ENCODE measurements at places on chromosomes 12 and 14.

DNA sequence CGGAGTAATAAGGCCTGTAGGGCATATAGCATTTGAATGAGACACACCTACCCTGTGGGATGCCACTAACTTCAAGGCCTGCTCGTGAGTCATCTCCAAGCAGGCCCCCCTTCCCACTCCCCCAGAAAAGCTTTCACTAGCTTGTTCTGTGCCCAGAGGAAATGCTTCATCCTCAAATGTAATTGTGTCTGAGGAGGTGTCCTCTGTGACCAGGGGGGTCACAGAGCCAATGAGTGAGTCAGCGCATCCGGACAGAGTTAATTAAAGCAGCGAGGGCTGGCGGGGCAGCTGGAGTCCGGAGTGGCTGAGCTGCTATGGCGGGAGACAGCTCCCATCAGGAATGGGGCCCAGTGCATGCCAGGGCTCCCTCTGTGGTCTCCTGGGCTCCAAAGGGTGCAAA is 27.0 kb upstream of the ESRRB start:
- DNase-seq, result no peak

DNA sequence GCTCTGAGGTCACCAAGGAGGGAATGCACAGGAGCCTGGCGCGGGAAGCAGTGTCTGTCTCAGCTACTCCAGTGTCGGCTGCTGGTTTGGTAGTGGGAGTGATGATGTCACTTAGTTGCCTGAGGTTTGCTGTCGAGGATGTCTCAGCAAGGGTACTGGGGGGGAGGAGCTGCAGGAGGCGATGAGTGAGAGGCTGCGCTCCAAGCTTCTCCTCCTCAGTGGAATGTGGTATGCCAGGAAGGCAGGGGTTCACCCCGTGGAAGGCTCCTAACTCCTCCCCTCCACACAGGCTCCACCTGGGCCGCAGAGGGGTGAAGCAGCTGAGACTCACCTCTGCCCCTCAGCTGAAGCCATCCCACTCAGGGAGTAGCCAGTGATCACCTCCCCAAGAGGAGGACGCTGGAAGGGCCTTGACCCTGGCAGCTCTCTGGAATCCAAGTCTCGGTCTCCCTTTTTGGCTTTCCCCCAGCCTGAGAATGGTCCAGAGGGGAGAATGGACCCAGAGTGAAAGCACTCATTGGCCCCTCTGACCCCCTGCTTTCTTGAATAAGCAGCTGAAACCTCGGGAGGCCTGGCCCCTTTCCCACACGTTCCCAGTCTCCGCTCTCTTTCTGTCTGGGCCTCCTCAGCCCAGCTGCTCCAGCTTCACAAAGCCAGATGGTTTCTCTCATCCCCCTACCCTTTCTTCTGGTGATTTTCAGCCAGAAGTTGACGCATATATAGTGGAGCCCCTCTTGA is 178.9 kb upstream of the FKBP4 start:
- no peak for DNase-seq

- no peak for DNase-seq
Measured at GRCh38 chr14:71695611-71696350, 236.4 kb upstream of the RGS6 start.

DNA sequence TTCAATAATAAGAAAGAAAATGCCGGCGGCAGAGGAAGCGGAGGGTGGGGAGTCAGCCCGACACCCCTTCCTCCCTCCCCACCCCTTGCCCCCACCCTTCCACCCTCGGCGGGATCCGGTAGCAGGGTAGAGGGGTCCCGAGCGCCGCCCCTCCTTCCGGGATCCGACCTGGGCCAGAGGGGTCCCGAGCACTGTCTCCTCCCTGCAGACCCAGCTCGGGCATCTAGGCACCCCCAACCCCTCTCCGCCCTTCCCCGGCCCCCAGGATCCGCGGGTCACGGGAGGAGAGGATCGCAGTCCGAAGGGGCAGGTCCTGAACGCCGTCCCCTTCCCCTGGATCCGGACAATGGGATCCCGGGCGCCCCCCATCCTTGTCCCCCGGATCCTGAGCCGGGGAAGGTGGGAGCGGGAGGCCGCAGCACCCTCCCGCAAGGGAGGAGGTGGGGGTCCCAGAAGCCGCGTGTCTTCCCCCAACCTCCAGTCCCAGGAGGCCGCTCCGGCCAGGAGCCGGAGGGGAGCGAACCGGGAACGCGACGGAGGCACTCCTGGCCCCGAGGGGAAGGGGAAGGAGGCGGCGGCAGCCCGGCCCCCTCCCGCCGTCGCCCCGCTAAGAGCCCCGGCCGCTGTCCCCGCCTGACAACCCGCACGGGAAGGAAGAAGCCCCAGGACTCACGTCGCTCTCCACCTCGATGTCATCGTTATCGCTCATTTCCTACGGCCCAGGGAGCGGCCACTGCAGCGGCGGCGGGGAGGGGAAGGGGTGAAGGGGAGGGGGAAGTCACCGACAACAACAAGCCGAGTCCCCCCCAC is 481 bp downstream of the MAX start:
- peak; percentile 40 for DNase-seq

DNA sequence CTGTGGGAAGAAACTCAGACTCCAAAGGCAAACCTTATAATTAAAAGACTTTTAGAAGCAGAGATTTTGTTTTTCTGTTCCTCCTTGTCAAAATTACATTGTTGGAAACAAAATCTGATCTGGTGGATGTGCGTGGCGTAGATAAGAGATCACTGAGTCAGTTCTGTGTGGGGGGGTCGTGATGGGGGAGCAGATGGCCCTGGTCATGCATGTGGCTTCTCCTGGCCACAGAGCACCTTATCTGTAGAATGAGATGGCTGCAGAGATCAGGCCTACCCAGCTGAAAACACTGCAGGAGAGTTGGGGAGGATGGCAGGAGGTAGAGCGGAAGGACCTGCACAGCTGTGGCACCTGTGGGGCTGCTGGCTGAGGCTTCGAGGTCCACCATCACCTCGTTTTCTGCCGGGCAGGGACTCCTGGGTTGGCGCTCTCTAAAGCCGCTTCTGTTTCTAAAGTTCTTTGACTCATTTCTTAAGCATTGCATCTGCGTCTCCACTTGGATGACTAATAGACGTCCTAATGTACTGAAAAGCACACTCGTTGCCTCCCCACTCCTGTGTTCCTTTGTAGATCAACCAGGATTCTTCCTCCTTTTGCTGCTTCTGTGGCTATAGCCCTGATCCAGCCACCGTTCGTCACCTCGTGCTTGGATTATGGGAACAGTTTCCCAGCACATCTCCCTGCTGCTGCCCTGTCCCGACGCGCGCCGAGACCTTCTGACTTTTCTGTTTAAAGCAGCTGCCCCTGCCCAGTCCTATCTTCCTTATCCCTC is 93.4 kb downstream of the TSPAN9 start:
- DNase-seq, result no peak

GRCh38 chr12:127035011-127035879 is 1231.7 kb upstream of the TMEM132C start:
- no peak for DNase-seq

GRCh38 chr12:47004634-47005033 is 74.8 kb upstream of the PCED1B start:
- DNase-seq, result no peak

DNA sequence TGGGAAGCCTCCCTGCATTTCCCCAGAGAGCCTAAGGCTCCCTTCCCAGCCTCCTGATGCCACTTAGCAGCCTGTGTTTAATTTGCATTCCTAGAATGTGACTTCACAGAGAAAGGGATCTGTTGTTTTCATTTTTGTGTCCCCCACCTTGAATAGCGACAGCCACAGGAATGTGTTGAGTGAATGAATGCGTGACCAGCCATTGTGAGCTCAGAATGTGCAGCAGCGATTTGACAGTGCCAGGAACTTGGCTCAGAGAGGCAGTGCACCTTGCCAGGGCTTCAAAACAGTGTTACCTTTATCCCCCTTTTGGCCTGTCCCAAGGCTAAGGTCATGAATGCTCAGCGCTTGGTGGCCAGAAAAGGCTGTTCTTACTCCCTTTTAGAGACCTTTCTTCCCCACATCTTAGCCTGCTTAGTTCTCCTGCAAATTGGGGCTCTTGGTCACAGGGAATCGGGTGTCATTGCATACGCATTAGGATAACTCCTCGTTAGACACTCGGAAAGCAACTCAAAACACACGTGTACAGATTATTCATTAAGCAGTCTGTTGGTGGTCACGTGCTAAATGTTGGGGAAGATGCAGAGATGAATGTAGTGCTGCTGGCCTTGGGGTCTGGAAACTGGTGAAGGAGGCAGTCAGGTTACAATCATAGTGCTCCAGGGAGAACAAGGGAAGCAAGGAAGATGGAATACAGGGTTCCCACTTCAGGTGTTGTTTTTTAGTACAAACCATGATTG is 9.8 kb downstream of the NTF3 start:
- DNase-seq, result no peak

- peak; percentile 82 for DNase-seq
Measured at GRCh38 chr14:32473464-32473855, 144.4 kb downstream of the AKAP6 start.

GRCh38 chr14:99393059-99393655 is 87.5 kb downstream of the SETD3 start:
- peak; percentile 55 for DNase-seq

DNA sequence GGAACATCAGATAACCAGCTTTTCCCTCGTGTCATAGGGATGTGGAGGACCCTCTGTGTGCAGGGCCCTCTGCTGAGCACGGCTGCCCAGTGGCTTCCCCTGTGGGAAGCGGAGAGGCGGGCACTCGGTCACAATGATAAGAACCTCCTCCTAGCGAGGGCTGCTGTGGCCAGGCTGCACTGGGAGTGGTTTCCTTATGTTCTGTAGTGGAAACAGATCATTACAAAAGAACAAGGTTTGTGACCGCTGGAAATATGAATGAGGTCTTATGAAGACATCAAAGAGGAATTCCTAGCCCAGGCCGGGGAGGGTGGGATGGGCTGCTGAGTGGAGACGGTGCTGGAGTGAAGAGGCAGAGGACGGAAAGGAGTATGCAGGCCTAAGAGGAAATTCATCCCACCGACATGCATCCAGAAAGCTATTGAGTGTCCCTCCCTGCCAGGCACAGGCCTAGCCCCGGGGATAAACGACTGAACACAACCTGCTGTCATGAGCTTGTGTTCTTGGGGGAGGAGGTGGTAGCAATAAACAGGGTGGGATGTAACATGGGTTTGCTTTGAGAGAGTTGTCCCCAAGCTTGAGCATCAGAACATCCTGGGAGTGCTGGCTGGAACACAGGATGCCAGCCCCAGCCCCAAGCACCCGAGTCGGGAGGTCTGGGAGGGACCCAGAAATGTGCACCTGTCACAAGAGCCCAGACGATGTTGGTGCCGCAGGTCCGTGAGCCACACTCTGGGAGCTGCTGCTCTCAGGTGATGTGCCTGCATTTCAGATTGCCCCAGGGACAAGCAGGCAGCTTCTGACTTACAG is 37.5 kb downstream of the FZD10 start:
- no peak for DNase-seq

DNA sequence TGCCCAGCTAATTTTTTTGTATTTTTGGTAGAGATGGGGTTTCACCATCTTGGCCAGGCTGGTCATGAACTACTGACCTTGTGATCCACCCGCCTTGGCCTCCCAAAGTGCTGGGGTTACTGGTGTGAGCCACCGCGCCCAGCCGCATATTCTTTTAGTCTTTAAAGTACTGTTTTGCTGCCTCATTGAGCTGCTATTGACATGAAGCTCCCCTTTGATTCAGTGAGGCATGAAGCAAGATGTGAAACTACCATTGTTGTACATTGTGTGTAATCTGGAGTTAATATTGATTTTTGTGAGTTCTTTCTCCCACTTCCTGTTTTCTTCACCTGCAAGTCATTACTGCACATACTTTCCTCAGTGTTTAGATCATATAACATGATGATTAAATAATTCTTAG is 80.8 kb downstream of the MNAT1 start:
- DNase-seq, result no peak

GRCh38 chr14:50092006-50092555 is 24.3 kb downstream of the VCPKMT start:
- DNase-seq, result no peak

GRCh38 chr14:90272523-90272922 is 16.2 kb downstream of the PSMC1 start:
- no peak for DNase-seq

GRCh38 chr12:28550757-28551704 is 360.8 kb downstream of the CCDC91 start:
- no peak for DNase-seq

- DNase-seq, result no peak
Measured at GRCh38 chr12:123085066-123085465, 65.8 kb downstream of the PITPNM2 start.

- DNase-seq, result no peak
Measured at GRCh38 chr14:82345184-82345583, 811.5 kb upstream of the SEL1L start.

DNA sequence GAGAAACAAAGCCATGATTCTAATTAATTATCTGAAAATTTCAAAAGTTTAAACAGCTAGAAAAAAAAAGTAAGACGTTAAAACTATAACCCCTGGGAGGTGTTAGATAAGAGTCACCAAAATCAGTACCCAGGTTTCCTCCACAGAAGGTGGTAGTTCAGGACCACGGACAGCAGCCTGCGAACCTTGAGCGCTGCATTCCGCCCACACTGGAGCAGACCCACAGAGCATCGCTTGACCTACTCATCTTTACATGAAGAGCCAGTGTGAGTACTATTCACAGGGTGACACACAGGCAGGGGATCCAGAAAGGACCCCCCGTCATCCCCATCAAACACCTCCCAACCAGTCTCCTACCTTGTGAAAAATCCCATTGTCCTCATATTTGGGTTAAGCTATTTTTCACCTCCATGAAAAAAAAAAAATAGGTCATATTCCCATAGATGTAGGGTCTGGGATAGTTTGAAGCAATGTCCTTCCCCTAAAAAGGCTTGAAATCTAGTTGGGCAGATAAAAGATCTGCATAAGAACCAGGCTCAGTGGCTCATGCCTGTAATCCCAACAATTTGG is 8.8 kb upstream of the CHGA start:
- DNase-seq, result peak; percentile 69

- no peak for DNase-seq
Measured at GRCh38 chr14:33810308-33810707, 140.6 kb downstream of the EGLN3 start.

DNA sequence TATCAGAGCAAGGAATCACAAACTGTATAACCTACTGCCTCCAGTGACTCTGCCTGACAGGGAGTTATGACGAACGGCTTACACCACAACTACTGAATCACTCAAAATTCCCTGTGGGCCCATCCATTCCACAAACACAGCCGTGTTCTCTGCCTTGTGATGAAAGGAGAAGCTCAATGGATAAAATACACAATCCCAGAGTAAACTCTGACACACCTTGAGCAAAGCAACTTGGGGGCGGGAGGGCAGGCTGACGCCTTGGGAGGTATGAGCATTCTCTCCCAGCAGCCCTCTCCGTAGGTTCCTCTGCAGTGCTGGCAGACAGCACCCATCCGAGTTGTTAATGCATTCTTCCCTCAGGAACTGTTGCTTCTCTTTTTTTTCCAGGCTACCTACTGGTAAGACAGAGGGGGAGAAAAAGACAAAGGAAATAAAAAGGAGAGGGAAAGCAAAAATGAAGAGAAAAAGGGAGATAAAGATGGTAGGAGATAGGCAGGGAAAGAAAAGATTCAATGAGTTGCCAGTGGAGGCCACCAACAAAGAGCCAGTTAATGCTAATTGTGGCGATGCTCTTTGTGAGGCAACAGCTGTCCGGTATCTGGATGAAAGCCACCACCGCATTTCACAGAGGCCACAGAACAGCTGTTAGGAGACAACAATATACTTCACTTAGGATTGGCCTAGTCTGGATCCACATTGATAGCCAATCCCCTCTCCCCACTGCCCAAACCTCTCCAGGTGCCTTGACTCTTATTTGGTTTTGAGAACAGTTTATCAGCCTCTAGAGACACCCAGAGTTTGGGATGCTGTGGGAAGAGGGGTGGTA is 4.7 kb upstream of the DIO2 start:
- peak; percentile 81 for DNase-seq

- DNase-seq, result no peak
Measured at GRCh38 chr12:84913129-84913515, 523 bp upstream of the SLC6A15 start.

GRCh38 chr12:96549341-96549740 is 60.0 kb downstream of the CFAP54 start:
- DNase-seq, result no peak

- DNase-seq, result no peak
Measured at GRCh38 chr14:80764921-80765507, 176.5 kb downstream of the CEP128 start.

Measured in Caco-2 (cell line).